Muscle of back (tissue), 13 donors: ENCODE measurements at places on chromosomes 6 and 20.

GRCh38 chr6:114939630-114940029 lies 596.8 kb upstream of the HS3ST5 start:
- DNase-seq: no peak

- no peak for DNase-seq
Measured at GRCh38 chr6:4364711-4365110, 229.3 kb upstream of the ECI2 start.

DNA sequence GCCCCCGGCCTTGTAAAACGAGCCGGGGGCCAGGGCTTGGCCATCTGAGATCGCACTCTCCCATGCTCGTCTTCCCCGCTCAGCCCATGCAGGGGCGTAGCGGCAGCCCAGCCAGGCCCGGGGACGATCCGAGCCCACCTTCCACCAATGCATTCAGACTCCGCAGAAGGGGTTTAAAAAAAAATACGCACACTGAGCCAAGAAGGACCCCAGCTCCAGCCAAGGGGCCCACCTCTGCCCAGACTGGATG lies 320 bp downstream of the GSTA4 start:
- DNase-seq: no peak

DNA sequence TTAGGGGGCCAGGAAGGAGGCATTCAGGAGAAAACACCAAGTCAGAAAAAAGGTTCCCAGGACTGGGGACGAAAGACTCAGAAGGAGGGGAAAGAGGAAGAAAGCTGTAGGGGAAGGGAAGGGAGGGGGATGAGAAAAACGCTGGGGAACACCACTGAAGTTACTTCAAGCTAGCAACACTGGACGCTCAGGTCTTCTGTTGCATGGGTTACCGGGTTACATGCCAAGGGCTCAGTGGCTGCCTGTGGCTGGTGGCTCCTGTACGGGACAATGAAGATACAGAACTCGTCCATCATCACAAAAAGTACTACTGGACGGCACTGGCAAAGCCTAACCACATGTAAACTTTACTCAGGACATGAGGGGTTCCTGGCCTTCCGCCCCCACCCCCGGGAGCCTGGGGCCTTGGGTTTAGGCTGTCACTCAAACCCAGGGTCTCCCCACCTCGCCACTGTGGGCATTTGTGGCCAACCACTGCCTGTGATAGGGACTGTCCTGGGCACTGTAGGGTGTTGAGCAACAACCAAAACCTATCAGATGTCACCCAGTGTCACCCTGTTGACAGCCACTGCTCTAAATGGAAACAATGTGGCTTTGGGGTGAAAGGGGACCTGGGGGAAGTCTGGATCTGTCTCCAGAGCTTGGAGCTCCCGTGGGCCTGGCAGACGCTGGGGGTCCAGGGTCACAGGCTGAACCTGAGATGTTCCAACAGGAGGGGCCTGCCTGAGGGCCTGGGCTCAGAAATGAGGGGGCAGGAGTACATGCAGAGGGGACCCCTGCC lies 40.3 kb upstream of the CD93 start:
- no peak for DNase-seq

- no peak for DNase-seq
Measured at GRCh38 chr6:52511572-52512151, 65.2 kb downstream of the TRAM2 start.

- no peak for DNase-seq
Measured at GRCh38 chr6:170143401-170144150, 147.3 kb downstream of the DLL1 start.

DNA sequence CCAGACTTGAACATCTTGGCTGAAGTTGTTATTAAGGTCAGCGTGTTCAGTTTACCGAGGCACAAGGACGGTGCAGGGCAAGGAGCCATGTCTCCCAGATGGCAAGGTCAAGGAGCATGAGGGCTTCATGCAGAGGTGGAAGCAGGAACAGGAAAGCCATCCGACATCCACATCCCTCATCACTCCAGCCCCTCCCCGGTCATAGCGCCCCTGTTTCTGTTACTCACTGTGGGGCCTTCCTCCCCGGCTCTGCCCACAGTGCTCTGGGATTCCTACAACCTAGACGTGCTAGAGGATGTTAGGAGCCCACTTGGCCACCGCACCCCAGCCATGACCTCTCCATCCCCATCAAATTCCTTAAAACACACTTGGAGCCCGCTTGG lies 146.7 kb downstream of the TTLL2 start:
- DNase-seq: no peak

DNA sequence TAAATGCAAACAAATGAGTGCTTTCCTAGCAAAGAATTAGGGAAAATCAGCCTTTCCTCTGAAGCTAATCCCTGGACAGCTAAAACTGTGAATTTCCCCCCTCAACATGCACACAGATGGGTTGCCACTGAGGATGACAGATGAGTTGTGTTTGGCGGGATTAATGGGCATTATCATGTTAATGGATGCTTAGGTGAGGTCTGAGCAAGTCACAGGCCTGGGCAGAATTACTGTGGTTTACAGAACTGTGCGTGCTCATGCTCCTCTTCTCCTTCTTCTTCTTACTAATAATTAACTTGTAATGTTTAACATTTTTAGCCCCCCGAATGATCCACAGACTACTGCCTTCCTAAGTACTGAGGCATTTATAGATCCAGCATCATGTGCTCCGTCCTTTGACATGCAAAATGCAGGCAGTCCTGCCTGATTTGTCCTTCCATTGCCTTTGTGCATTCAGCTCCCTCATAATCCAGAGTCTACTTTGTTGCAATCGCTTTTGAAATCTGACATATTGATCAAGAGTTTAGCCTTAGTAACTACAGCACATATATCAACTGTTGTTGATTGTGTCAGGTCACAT lies 753.4 kb upstream of the MMS22L start:
- no peak for DNase-seq

DNA sequence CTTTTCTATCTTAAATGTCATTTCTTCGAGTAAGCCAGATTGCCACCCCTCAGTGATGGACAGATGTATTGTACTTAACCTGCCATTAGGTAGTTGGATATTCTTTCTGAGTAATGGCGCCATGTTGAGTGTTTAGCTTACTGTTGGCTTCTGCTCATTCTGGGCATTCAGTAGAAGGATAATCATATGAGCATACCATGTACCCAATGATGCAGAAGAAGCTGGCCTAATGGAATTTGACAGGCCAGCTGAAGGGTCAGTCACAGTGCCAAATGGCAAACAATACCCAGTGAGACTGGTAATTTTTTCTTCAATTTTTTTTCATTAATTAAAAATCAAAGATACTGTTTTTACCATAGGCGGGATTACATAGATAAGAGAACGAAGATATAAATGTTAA lies 1010.8 kb upstream of the EYS start:
- DNase-seq: no peak

GRCh38 chr6:134962421-134962820 lies 12.5 kb upstream of the ALDH8A1 start:
- DNase-seq: no peak

- no peak for DNase-seq
Measured at GRCh38 chr6:21241231-21242130, 352.1 kb upstream of the SOX4 start.

DNA sequence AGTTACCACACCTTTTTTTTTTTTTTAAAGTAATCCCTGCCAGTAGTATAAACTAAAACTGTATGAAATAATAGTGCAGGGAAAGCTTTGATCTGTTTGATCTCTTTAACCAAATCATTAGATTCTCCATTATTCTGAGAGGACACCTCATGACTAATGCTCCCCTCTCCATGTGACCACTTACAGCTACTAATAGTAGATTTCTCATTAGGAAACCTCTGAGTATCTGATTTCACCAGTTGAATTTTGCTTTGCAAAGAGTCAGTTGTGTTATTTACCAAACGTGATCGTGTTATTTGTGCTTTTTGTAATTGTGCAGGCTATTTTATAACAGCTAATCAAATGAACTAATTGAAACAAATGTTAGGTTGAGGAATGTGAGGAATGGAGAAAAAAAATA lies 12.5 kb downstream of the CASP8AP2 start:
- no peak for DNase-seq

DNA sequence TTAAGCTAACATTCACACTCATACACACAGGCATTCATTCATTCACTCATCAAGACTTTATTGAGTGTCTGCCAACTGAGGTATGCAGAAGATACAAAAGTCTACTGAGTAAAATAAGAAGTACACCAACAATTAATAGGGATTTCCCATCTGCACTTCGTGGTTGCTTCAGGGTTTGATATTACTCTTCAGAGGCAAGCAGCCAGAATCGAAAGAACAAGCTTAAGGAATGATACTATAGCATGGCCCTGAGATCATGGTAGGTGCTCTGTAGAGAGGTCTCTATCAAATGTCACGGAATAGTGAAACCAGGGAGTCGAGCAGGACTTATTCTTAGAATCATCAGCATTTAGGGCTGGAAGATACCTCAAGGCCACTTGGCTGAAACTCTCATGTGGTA lies 135.4 kb downstream of the NRN1 start:
- no peak for DNase-seq

DNA sequence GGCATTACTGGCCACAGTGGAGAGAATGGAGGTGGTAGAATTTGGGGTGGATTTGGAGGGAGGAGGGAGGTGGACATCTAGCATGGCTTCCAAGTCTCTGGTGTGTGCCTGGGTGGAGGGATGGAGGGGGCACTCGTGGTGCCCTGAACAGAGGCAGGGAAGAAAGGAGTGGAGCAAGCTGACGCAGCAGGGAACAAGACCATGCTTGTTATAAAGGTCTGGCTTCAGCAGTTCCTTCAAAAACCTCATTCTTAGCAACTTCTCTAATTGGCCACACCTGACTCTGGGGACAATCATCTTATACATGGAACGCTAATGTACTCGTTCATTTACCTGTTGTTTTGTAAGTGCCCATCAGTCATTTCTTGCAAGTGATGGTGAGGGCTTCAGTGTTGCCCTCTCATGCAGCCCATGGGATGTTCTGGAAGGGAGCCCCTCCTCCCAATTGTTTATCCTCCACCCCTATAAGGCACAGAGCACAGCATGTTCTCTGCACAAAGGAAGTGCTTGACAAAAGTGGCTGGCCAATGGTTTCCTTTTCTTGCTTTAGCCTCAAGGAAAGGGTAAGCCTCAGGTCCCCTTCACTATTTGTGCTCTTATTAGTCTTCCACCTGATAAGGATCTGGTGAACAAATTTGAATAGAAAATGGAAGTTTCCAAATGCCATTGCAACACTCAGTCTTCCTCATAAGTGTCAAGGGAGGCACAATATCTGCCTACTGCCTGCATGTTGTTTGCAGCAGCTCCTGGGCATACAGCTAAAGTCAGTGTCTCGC lies 39.3 kb downstream of the GFOD1 start:
- no peak for DNase-seq

- no peak for DNase-seq
Measured at GRCh38 chr20:29300579-29301551, 1956.6 kb upstream of the DEFB115 start.

DNA sequence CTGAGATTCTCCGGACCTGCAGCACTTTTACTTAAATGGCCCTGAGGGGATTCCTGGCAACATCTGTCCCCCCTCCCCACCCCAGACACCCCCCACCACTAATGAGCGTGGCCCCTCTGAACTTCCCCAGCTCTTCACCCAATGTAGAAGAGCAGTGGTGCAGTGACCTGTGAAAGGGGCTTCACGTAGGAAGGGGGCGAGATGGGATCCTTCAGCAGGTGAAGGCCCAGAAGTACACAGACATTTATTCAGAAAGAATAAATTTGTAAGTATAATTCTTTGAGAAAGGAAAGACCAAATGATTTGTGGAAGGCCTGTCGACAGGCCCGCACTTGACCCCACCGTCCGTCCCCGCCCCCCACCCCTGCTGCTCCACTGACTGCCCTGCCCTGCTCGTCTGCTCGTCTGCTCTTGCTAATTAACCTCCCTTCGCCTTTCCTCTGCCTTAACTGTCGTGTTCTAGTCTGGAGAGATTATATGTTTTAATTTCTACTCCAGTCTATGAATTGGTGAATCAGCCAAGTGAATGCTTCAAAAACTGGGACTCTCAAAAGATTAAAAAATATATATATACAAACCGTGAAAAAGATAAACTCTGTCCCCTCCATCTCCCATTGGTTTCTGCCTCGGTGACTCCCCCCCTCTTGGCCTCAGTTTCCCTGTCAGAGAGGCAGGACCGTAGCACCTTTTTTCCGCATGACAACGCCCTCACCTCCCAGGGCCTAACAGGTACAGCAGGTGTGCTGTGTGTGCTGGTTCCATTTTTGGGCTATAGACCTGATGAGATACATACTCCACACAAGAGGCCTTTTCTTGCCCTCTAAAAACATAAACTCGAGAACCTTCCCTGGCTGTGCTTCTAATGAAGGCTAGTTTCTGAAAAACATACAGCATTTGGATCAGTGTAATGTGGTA lies 49.2 kb downstream of the GNAS start:
- no peak for DNase-seq

- DNase-seq: peak; percentile 31
Measured at GRCh38 chr6:69865126-69865525, 1.2 kb upstream of the COL19A1 start.

DNA sequence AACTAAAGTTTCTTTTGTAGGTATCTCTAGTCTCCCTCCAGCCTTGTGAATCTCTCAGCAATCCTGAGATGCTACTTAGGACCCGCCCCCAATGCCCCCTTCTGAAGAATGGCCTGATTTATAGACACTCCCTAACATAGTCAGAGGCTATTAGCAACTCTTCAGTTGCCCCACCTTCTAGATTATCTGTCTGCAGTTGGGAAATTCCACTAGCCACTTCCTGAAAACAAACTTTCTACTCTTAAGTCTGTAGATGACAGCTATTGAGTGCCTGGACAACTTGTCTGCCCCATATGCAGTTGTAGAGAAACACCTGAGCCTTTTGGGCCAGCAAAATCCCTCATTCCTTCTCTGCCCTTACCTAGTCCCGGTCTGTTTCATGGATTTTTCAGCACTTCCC lies 188.2 kb upstream of the PREP start:
- DNase-seq: no peak

DNA sequence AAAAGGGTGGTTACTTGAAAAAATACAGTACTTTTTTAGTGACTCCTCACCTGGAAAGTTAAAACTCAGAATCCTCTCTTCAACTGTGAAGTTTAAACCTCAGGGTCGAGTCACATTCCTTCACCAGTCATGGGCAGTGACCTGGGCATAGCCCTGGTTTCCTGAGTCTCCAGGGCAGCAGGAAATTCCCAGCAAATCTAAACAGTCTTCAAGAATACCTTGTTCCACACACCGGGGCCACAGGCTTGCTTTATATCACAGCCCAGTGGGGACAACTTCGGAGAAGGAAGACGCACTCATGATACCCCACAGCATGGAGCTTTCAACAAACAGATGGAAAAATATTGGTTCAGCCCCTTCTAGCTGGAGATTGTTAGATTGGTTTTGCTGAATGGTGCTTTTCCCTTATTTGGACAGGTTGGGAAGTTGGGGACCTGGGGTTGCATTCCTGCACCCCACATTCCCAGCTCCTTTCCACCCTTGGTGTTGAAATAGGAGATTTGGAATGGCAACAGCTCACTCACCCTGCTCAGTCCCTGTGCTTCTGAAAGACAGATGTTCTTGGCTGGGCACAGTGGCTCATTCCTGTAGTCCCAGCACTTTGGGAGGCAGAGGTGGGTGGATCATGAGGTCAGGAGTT lies 113.0 kb upstream of the TMEM170B start:
- DNase-seq: no peak

GRCh38 chr20:58374027-58374850 lies 14.8 kb upstream of the VAPB start:
- no peak for DNase-seq
